GM23248 (cell line): ENCODE measurements at places on chromosomes 11 and 22. TPM values are rescaled to one million over a fixed set of nuclear protein-coding genes. Genes with fewer than 3 reads are reported as not detected.

The OR8G1 gene
- total RNA-seq: not detected in 2 replicates

The TEX12 gene
- total RNA-seq: 0.51 and 2.2 TPM in 2 replicates

DNA sequence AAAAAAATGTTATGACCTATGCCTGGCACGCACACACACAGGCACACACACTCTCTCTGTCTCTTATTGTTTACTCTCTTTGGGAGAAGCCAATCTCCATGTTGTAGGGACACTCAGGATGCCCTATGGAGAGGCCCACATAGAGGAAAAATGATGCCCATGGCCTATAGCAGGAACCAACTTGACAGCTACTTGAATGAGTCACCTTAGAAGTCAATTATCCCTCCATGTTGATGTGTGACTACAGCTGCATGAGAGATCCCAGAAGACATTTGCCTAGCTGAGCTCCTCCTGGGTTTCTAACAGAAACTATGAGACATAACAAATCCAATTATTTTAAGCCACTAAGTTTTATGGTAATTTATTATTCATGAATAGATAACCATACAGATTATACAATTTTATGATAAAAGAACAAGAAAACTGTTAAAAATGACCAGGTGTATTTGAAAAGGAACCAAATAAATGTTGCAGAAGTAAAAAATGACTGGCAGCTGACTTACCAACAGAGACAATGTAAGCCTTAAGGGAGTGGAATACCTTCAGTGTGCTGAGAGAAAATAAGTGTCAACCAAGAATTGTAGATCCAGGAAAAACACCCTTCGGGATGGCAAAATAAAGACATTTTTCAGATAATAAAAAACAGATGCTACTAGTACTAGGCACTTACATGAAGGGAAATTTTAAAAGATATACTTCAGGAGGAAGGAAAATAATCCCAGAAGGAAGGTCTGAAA, 403.7 kb upstream of the SYN3 start:
- H3K36me3 ChIP-seq: no peaks in the 10 kb centered on the region
- H3K27ac ChIP-seq: no peak overlapping the region
- H3K4me3 ChIP-seq: no peak overlapping the region
- no peaks in the 10 kb centered on the region for H3K4me1 ChIP-seq

The KIF18A gene
- 7.8 and 12.5 TPM in 2 replicates for total RNA-seq

The LDLRAD3 gene
- 3.3 and 6.2 TPM in 2 replicates for total RNA-seq

- 0 out of 2 replicates have a peak overlapping the region, but pooled peaks have one; percentile 2 for H3K27ac ChIP-seq
- H3K27me3 ChIP-seq: no peaks in the 10 kb centered on the region
- H3K4me1 ChIP-seq: peaks cover 76% of the 10 kb centered on the region
- no peak overlapping the region for H3K4me3 ChIP-seq
Measured at GRCh38 chr11:128471138-128471661, 116.2 kb downstream of the ETS1 start.

- no peaks in the 10 kb centered on the region for H3K27me3 ChIP-seq
- H3K36me3 ChIP-seq: no peaks in the 10 kb centered on the region
- H3K27ac ChIP-seq: peak overlapping the region; percentile 58
Measured at GRCh38 chr22:50656122-50657070, 16.2 kb upstream of the SHANK3 start.

The NLRX1 gene
- total RNA-seq: 19.7 and 28.0 TPM in 2 replicates

GRCh38 chr11:96168623-96169022, 174.4 kb downstream of the MAML2 start:
- no peaks in the 10 kb centered on the region for H3K27me3 ChIP-seq
- peak; percentile 95 for DNase-seq
- H3K36me3 ChIP-seq: no peaks in the 10 kb centered on the region
- H3K27ac ChIP-seq: peak overlapping the region; percentile 70
- H3K4me3 ChIP-seq: peak overlapping the region; percentile 23; the same call in 1 of the 2 replicates

DNA sequence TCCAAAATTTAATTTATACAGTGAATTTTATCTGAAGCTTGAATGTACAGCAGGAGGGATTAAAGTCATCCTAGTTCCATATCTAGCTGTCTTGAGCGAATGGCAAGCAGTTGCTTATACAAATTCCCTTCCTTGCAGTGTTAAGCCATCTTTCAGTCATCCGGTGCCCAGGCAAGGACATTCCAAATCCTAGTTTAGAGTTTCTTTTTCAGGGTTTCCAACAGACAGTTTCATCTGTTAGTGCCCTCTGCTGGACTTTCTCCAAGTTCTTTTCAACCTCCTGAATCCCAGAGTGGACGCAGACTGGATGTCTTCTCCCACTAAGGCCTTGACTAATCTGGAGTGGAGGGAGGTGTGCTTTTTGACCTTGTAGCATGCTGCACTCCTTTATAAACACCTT, 45.4 kb downstream of the GRAMD1B start:
- H3K27ac ChIP-seq: peak overlapping the region; percentile 97
- H3K4me3 ChIP-seq: no peak overlapping the region
- H3K4me1 ChIP-seq: peaks cover 34% of the 10 kb centered on the region

The SCGB2A2 gene
- not detected in 2 replicates for total RNA-seq

The OR51B4 gene
- not detected in 2 replicates for total RNA-seq

The ATG2A gene
- total RNA-seq: 12.4 and 18.9 TPM in 2 replicates

DNA sequence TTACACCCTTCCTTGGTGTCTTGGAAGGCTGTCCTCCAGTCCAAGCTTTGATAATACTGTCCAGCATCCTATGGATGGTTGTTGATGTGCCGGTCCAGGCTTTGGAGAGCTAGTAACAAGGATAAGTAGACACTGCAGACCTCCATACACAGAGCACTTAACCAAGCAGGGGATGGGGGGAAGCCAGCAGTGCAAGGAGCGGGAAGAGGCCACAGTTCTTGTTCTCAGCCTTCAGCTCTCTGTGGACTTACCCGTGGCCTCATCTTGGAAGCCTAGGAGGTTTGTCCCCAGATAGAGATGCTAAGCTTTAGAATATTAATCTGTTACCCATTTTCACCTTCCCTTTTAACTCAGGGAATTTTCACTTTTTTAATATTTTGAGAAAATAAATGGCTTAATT, 30.9 kb upstream of the ZC3H12C start:
- peaks cover 28% of the 10 kb centered on the region for H3K4me1 ChIP-seq
- no peaks in the 10 kb centered on the region for H3K27me3 ChIP-seq
- no peak overlapping the region for H3K27ac ChIP-seq
- H3K36me3 ChIP-seq: no peaks in the 10 kb centered on the region

GRCh38 chr22:47586038-47586437, 823.6 kb downstream of the TBC1D22A start:
- H3K36me3 ChIP-seq: no peaks in the 10 kb centered on the region
- no peak overlapping the region for H3K4me3 ChIP-seq
- H3K4me1 ChIP-seq: no peaks in the 10 kb centered on the region
- DNase-seq: no peak
- H3K27ac ChIP-seq: no peak overlapping the region
- H3K27me3 ChIP-seq: no peaks in the 10 kb centered on the region

- H3K27ac ChIP-seq: no peak overlapping the region
- H3K4me1 ChIP-seq: no peaks in the 10 kb centered on the region
- no peaks in the 10 kb centered on the region for H3K36me3 ChIP-seq
- DNase-seq: no peak
- no peaks in the 10 kb centered on the region; the same call in 1 of the 2 replicates for H3K27me3 ChIP-seq
Measured at GRCh38 chr11:111360150-111361043, 18.7 kb downstream of the POU2AF1 start.

The ASPHD2 gene
- total RNA-seq: 1.4 and 1.8 TPM in 2 replicates

GRCh38 chr11:104803776-104804175, 94.5 kb downstream of the CASP12 start:
- H3K4me1 ChIP-seq: no peaks in the 10 kb centered on the region
- no peak for DNase-seq
- H3K27ac ChIP-seq: no peak overlapping the region
- H3K4me3 ChIP-seq: no peak overlapping the region
- no peaks in the 10 kb centered on the region for H3K27me3 ChIP-seq

DNA sequence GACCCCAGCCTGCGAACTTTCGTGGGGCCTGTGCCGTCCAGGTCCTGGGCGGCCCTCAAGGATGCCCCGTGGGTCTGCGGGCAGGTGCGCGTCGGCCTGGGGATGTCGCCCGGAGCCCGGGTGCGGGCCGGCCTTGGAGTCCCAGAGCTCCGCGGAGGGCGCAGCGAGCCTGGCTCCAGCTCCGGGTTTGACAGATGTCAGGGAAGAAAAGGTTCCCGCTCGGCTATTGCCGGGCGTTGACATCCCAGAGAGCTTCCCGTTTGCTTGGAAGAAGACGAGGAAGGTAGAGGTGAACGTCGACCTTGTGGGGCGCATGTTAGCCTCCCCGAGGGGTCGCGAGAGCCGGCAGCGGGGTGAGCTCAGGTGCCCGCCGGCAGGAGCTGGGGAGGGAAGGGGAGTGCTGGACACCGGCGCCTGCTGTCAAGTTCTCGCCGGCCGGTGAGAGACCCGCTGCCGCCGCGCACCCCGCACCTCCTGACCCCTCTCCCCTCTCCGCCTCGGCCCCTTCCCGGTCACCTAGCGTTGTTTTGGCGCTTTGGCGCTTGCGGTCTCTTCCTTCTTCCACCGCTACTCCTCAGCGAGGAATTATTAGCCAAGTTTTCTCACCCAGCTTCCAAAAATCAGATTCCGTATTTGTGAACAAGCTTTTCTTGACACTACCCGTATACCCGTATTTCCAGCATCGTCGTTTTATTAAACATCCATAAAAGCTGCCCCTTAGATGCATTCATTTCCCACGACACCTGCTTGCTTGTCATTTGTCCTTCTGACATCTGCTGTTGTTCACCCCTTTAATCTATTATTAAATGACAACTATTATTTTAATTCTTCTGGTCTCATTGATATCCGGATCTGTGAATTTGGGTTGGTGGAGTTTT, 1.3 kb downstream of the BMAL1 start:
- H3K4me3 ChIP-seq: peak overlapping the region; percentile 86
- no peaks in the 10 kb centered on the region for H3K36me3 ChIP-seq
- no peaks in the 10 kb centered on the region for H3K27me3 ChIP-seq
- DNase-seq: peak; percentile 40
- H3K4me1 ChIP-seq: peaks cover 20% of the 10 kb centered on the region
- peak overlapping the region; percentile 56; the same call in 1 of the 2 replicates for H3K27ac ChIP-seq

DNA sequence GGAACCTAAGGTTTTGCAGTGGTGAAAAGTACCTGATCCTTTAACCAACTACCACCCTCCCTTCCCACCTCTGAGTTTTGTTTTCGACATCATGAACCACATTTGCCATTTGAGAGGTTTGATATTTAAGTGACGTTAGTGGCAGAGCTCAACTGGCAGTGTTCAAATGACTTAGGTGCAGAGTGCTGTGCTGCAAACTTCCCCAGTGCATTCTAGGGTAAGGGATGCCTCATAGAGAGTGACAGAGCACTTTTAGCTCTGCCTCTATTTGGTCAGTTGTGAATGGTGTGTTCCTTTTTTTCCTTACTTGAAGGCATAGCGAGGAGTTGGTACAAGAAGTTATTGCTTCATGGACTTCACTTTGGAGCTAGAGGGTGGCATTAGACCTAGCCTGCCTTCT, 9.4 kb downstream of the BMAL1 start:
- DNase-seq: no peak
- no peak overlapping the region for H3K4me3 ChIP-seq
- H3K27ac ChIP-seq: no peak overlapping the region
- H3K4me1 ChIP-seq: peaks cover 21% of the 10 kb centered on the region

DNA sequence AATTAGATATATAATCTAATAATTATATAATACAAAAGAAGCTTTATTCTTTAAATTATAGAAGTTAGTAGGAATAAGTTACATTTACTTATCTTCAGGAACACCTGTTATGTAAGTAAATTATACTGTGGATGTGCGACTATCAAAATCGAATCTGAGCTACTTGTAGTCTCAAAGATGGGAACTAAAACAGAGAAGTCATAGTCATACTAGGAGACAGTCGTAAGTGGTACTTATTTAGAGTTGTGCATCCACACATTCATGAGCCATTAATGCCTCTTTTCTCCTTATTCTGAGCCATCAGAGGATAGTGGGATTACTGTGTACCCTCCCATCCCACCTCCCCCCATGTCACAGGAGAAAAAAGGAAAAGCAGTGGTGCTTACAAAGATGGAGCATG, 114.4 kb downstream of the CADM1 start:
- no peaks in the 10 kb centered on the region for H3K36me3 ChIP-seq
- no peak overlapping the region for H3K4me3 ChIP-seq
- no peak for DNase-seq
- no peak overlapping the region for H3K27ac ChIP-seq
- no peaks in the 10 kb centered on the region for H3K4me1 ChIP-seq

GRCh38 chr11:26992031-26992541, 1.8 kb upstream of the FIBIN start:
- H3K36me3 ChIP-seq: no peaks in the 10 kb centered on the region
- no peaks in the 10 kb centered on the region for H3K27me3 ChIP-seq
- peak overlapping the region; percentile 62 for H3K27ac ChIP-seq
- no peak overlapping the region for H3K4me3 ChIP-seq
- peak; percentile 92 for DNase-seq

- H3K27ac ChIP-seq: no peak overlapping the region
- peaks cover 22% of the 10 kb centered on the region for H3K36me3 ChIP-seq
- no peaks in the 10 kb centered on the region for H3K4me1 ChIP-seq
- peak; percentile 5 for DNase-seq
- H3K4me3 ChIP-seq: no peak overlapping the region
Measured at GRCh38 chr22:46220921-46221320, 29.2 kb downstream of the CDPF1 start.

The OR4D5 gene
- not detected in 2 replicates for total RNA-seq

DNA sequence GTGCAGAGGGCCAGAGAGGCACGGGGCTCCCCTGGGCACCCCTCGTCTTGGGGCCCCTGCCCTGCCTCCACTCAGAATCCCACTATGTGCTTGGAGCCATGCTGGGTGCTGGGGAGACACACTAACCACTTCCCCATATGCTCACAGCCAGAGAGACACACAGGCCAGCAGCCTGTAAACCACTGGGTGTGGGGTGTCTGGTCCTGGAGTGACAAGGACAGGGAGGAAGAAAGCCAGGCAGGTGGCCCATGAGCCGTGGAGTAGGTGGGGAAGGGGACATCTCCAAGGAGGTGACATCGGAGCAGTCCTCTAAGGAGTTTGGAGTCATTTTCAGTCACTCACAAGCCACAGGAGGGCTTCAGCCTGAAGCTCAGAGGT, 58.9 kb downstream of the CDKN1C start:
- no peaks in the 10 kb centered on the region for H3K36me3 ChIP-seq
- DNase-seq: peak; percentile 21
- H3K27me3 ChIP-seq: no peaks in the 10 kb centered on the region
- H3K27ac ChIP-seq: peak overlapping the region; percentile 94
- H3K4me1 ChIP-seq: peaks cover 21% of the 10 kb centered on the region

- peak; percentile 5 for DNase-seq
- no peak overlapping the region for H3K4me3 ChIP-seq
- H3K27ac ChIP-seq: no peak overlapping the region
- H3K4me1 ChIP-seq: no peaks in the 10 kb centered on the region
Measured at GRCh38 chr11:62962391-62962790, 22.4 kb downstream of the SLC22A6 start.

- DNase-seq: peak; percentile 67
- H3K4me3 ChIP-seq: no peak overlapping the region
- H3K4me1 ChIP-seq: peaks cover 37% of the 10 kb centered on the region
- H3K36me3 ChIP-seq: peaks cover 34% of the 10 kb centered on the region
- peak overlapping the region; percentile 65 for H3K27ac ChIP-seq
Measured at GRCh38 chr22:49789289-49790141, 38.2 kb downstream of the BRD1 start.

- H3K4me3 ChIP-seq: no peak overlapping the region
- no peak overlapping the region for H3K27ac ChIP-seq
- no peaks in the 10 kb centered on the region for H3K36me3 ChIP-seq
- H3K27me3 ChIP-seq: no peaks in the 10 kb centered on the region
- peaks cover 8% of the 10 kb centered on the region; the same call in 1 of the 2 replicates for H3K4me1 ChIP-seq
Measured at GRCh38 chr22:41377846-41378245, 3.9 kb upstream of the TEF start.

The ALX4 gene
- total RNA-seq: not detected in 2 replicates

GRCh38 chr11:10597877-10598351, 29.4 kb upstream of the LYVE1 start:
- no peak overlapping the region for H3K27ac ChIP-seq
- H3K4me3 ChIP-seq: no peak overlapping the region
- no peaks in the 10 kb centered on the region for H3K27me3 ChIP-seq
- no peaks in the 10 kb centered on the region for H3K36me3 ChIP-seq
- DNase-seq: no peak
- H3K4me1 ChIP-seq: peaks cover 3% of the 10 kb centered on the region

The KDM4D gene
- total RNA-seq: 0.43 and 1.4 TPM in 2 replicates
